ENCODE measurements at places on chromosomes 12 and 14.

- no peak for DNase-seq
Measured at GRCh38 chr14:85439696-85440328, 90.1 kb upstream of the FLRT2 start.

DNA sequence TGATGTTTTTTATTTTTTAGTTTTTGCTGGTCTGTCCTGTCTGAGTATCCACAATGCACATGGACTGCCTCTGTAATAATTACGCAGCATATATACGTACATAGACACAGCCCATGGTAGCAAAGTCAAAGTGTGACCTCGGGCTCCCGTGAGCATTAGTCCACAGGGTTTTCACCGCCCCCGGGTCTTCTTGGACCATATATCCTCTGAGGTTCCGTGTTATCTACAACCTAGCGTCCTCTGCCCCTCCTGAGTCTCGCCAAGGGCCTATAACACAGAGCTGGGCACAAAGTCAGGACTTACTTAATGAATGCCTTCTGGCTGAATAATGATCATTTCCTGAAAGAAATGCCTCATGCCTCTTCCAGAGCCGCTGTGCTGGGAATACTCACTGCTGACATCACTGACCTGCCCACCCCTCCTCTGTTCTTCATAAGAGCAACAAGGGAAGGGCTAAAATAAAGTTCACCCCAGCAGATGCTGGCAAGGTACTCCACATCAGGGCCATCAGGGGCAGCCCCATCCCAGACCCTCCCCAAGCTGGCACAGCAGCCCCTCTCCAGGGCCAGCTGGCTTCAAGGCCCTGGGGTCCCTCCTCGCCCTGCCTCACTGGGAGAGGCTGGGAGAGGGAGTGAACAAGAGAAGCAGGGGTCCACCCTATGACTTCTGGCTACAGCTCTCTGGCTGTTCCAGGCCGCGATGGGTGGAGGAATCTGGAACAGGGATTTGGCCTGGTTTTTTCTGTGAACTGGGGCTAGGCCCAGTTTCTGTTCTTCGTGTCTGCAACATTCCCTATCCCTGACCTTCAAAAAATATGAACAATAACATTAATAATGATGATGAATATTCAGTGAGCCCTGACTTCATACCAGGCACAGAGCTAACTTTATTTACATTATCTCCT, 7.9 kb downstream of the HDAC7 start:
- no peak for DNase-seq

- no peak for DNase-seq
Measured at GRCh38 chr14:102192840-102193502, 53.3 kb downstream of the WDR20 start.

- no peak for DNase-seq
Measured at GRCh38 chr14:50677527-50678063, 9.5 kb upstream of the SAV1 start.

GRCh38 chr14:77559381-77559780, 57.1 kb downstream of the SPTLC2 start:
- DNase-seq: no peak

DNA sequence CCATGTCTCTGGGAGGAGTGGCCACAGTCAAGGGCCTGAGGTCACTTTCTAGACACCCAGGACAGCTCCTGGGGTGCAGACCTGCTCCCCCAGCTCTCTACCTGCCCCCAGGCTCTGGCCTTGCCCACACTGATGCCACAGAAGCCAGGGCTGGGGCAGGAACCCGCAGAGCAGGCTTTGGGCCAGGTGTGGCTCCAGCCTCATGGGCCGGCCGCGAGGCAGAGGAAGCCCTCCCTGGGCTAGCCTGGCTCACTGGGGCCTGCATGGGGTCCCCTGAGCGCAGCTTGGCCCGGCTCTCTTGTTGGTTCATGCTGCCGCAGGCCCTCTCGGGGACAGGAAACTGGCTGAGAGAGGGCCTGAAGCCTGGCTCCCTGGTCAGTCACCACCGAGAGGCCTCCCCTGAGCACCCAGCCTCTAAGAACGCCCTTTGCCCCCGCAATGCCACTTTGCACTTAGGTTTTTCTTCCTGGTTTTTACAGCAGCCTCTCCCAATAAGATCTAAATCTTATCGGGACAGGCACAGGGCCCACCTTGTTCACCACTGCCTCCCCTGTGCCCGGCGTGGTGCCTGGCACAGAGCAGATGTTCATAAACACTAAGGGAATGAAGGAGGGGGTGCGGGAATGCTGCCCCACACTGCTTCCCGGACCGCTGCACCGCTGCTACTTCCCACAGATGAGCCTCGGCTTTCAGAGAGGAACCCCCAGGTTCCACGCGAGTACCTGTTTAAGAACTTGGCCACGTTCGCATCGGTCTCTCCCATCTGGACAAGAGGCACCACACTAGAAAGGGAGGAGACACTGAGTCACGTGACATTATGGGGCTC, 14.7 kb downstream of the MMAB start:
- no peak for DNase-seq

GRCh38 chr14:61065656-61066055, 84.6 kb downstream of the SLC38A6 start:
- DNase-seq: no peak

DNA sequence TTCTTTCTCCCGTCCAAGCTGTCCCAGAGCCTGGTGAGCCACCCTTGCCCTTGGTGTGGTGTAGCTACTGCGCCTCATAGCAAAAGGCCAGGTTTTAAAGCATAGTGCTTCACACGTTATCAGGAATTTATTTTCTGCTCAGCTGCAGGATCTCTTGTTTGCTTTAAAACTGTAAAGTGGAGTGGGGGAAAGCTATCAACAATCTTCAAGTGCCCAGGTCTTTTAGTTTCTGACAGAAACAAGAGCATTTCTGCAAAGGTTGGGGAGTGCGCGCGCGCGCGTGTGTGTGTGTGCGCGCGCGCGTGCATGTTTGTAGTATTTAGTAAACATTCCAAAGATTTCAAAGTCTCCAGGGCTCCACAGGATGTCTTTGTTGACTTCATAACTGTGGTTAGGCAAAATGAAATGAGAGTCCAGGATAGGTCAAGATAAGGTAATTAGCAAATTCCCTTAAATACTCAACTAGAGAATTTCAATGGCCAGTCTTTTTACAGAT, 45.5 kb downstream of the EML1 start:
- no peak for DNase-seq

GRCh38 chr12:110697236-110697635, 8.3 kb upstream of the HVCN1 start:
- no peak for DNase-seq

DNA sequence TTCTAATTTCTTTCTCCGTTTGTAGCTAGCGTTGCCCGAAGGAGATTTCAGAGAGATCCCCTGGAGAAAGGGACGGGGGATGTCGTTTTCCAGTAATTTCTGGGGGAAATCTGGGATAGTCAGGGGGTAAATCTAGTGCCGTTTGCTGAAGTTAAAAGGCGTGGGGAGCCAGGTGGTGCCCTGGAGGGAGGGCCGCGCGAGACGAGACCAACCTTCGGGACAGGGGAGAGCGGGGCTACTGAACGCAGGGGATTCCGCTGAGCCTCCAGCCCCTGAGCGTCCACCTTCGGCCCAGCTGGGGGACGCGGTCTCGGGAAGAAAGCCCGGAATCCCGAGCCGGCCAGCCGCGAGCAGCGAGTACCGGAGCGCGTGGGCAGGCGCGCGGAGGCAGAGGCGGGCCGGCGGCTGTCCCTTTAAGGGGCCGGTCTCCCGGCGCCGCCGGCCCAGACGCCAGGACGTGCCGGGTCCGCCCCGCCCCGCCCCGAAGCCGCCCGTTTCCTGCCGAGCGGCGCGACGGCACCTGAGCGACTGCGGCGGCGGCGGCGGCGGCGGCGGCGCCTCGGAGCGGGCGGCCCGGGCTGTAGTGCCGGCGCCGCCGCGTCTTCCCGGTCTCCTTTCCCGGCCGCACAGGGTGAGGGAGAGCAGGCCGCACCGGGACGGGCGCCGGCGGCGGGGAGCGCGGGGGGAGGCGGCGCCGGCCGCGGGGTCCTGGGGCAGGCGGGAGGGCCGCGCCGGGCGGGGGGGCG, at the start of gene KTN1:
KTN1 (plus strand) TSS at position 484 of the 746 bp plus-strand sequence. CDS start 31,842 bp downstream, outside the sequence.
- DNase-seq: peak; percentile 84

DNA sequence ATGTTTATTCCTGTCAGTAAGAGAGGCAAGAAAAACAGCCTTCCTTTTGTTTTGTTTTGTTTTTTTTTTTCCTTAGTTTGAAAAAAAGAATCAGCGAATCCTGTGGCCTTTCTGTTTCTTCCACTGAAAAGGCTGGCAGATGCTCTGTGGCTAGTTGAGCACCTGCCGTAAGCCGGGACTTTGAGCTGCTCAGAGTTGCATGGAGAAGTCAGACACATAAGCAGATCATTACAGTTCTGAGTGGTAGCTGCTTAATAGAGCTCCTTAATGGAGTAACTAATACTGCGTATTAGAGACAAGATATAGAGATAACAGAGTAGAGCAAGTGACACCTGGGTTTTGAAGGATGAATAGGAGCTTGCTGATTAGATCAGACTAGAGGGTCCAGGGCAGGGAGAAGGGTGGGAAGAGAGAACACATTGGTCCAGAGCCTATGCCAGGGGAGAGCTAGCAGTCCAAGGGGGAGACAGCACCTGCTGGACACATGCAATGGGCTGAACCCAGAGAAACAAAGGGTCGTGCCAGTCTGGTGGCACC, 129.4 kb downstream of the TSPAN9 start:
- no peak for DNase-seq

DNA sequence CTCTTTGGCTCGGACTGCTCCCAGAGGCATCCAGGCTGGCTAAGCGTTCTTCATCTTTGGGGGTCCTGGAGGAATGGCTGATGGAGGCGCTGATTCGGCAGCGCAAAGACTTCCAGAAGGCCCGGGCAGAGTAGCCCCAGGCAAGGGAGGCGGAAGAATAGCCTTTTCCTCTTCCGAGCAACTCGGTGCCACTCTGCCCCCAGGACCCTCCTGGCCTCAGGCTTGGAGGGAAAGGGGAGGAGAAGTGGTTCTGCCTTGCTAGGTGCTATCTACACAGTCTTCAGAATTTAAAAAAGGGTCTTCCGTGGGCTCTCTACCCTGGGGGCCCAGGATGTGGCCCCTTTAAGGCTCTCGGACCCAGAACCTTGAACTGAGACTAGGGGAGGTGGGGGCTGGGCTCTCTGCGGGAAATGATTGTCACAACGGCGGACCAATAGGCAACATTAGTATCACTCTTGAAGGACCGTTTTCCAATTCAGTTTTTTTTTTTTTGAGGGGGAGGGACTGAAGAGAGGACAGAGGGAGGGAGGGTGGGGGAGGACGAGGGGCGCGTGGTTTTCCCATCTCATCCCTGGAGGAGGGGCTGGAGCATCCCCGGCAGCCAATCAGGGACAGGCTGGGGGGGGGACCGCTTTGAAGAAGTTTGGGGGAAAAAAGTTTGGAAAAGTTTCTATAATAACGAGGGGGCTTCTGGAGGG, at the start of gene NFATC4:
NFATC4 (plus strand) TSS at position 671 of the 698 bp plus-strand sequence. CDS start 157 bp downstream, outside the sequence.
- DNase-seq: peak; percentile 66

DNA sequence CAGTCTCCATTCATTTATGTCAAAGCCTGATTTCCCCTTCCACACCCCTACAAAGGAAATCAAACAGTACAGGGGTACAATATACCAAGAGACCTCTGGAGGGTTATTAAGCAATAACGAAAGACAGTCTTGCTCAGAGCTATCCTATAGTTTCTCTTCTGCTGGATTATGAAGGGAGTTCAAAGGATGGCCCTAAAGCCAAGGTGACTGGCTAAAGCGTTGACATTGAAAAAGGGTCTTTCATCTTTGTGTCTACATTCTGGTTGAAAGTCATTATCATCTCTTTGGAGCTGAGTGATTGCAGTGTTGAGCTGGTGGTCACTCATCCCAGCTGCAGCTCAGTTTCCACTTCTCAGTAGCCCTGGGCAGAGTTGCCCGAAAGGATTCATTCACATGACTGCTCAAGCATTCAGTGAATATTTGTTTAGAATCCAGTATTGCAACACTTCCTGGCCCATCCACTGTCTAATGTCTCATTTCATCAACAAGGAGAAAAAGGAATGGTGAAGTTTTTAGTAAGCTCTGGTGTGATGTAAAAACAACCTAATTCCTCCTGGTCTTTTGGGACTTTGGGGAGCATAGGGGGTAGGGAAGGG, 19.2 kb upstream of the TBX5 start:
- DNase-seq: no peak

- no peak for DNase-seq
Measured at GRCh38 chr14:89215531-89215930, 201.5 kb downstream of the FOXN3 start.

GRCh38 chr12:94725375-94726168, 75.2 kb upstream of the TMCC3 start:
- no peak for DNase-seq

- DNase-seq: peak; percentile 75
Measured at GRCh38 chr12:12349711-12350665, at the start of gene MANSC1. Gene MANSC1, minus strand, starts transcription at chr12:12350242. Its CDS starts 6,928 bp downstream, at chr12:12343314.

DNA sequence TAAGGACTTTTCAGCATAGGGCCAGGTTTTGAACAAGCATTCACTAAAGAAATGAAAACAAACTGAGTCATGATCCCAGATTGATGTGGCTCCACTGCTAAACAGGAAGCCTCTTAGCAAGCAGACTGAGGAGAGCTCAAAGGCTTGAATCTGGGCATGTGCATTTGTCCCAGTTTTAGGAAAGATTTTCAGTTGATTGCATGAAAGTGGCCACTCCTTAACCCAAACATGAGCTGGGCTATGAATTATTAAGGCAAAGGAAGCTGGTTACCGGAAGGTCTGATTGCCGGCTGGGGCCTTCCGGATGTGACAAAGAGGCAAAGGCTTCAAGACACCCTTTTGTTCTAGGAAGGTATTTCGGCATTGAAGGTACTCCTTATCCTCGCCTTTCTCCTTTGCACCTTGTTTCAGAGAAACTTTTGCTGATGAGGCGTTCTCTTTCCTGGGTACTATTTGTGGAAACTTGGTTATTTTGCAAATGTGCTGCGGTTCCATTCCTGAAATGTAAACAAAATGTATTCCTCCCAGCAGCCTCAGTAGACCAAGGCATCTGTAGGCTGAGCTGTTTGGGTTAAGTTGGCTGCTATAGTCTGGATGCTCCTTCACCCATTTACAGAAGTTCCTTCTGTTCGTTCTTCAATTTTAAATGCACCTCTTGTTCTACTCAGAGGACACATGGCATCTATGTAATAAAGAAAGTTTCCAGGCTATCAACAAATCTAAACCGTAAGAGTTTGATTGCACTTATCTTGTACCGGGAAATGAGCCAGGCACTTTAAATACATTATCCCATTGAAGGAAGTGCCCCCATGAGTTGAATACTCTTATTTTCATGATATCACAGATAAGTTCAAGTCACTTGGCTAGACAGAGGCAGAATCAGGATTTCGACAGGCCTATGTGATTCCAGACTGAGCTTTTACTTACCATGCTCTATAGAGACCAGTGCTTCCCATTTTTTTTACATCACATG, 115.6 kb upstream of the METAP2 start:
- no peak for DNase-seq

DNA sequence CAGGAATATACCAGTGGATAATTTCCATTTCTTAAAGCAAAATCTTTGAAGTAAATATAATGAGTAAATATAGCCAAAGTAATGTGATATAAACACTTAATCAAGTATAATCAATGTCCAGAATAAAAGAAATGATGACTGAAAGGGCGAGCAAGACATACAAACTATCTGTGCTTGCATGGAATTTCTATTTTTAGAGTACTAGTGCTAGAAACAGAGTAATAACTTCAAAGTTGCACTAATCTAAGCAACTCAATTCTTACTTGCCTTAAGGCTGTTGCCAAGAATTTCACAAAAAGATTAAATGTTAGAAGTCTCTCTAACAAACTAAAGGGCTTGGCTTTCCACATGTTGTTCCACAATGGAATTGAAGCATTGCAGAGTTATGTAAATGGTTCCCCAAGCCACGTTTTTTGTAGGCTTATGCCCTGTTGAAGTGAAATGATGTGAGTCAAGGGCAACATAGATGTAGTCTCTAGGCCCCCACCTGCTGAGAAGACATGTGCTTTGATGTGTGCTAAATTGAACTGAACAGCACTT, 175.0 kb upstream of the LMNTD1 start:
- no peak for DNase-seq

GRCh38 chr12:23726646-23727045, 222.8 kb downstream of the SOX5 start:
- no peak for DNase-seq

GRCh38 chr12:30913323-30913722, 13.2 kb upstream of the TSPAN11 start:
- no peak for DNase-seq
